Ascending aorta (tissue), 2 donors: ENCODE measurements at places on chromosomes 3 and 15. TPM values are rescaled to one million over a fixed set of nuclear protein-coding genes. Genes with fewer than 3 reads are reported as not detected.
A peak's percentile ranks its signal among the peaks of the same experiment; 100 is the strongest.

VEPH1 gene
- 2.2 TPM for total RNA-seq

DNA sequence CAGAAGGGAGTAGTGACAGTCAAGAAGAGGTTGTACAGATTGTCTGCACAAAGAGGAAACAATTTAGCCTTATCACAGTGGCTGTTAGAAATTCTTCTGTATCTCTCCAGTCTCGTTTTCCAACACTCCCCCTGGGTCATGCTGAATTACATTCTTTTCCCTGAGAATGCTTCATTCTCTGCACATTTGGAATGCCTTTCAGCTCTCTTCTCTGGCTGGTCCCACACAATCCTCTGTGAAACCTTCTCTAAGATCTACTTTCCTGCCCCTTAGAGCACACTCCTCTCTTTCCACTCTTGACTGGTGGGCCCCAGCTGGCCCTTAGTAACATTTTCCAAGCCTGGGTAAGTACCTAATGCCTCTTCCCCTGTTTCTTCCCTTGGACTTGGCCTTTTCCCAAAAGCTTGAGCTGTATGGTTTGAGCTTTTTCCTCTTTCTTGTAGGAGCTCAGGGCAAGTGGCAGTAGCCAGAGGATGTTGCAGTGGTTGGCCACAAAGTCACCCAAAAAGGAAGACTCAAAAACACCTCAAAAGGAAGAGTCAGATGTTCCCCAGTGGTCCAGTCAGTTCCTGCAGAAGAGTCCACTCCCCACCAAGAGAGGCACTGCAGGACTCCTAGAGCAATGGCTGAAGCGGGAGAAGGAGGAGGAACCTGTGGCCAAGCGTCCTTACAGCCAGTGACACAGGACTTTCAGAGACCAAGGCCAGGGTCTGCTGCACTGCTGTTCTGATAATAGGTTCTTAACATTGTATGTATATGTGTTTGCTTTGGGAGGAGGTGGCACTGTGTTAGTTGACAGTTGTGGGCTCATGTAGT, 25.7 kb downstream of the HMCES start:
- peak overlapping the region; percentile 90 for H3K27ac ChIP-seq
- no peak overlapping the region for H3K4me3 ChIP-seq
- peaks cover 29% of the 10 kb centered on the region for H3K36me3 ChIP-seq
- DNase-seq: no peak
- no peaks in the 10 kb centered on the region for H3K27me3 ChIP-seq

NR1I2 gene
- total RNA-seq: not detected

CAPN3 gene
- 7.1 TPM for total RNA-seq

DNA sequence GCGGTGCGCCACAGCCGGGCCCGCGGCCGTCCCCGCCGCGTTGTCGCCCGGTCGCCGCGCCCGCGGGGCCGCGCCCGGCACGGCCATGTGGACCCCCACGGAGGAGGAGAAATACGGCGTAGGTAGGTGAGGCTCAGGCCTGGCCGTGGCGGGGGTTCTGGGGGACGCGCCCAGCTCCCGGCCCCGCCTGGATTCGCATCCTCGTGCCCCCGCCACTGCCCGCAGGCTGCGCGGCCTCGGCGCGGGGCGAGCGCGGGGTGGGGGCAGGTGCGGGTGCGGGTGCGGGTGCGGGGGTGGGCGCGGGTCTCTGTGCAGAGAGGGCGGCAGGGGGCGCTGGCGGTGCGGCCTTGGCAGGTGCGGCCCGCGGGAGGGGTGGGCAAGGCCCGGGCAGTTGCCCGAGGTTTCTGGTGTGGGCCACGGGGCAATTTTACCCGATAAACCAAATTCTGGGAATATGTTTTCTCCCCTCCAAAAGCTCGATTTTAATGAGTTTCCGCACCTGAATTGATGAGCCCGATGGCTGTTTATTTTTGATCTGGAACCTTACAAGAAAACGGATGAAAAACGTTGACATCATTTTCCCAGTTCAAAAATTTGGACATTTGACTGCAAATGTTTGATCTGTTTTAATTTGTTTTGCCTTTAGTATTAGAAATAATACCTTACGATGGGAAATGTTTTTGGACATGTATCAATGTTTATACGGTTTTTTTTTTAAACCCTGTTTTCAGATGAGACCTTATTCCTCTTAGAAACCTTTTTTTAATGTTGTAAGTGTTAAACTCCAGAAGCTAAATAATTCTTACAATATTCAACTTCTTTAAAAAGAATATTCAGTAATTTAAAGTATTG, 678 bp downstream of the DOCK3 start:
- no peaks in the 10 kb centered on the region for H3K36me3 ChIP-seq
- no peaks in the 10 kb centered on the region for H3K4me1 ChIP-seq
- H3K27ac ChIP-seq: no peak overlapping the region
- no peak for DNase-seq

GRCh38 chr3:68874551-68875348, 57.6 kb downstream of the TAFA4 start:
- H3K27ac ChIP-seq: no peak overlapping the region
- no peaks in the 10 kb centered on the region for H3K36me3 ChIP-seq
- no peaks in the 10 kb centered on the region for H3K4me1 ChIP-seq
- no peak for DNase-seq
- H3K27me3 ChIP-seq: no peaks in the 10 kb centered on the region

- H3K4me1 ChIP-seq: no peaks in the 10 kb centered on the region
- H3K4me3 ChIP-seq: no peak overlapping the region
- DNase-seq: no peak
- H3K27ac ChIP-seq: no peak overlapping the region
- H3K36me3 ChIP-seq: no peaks in the 10 kb centered on the region
Measured at GRCh38 chr3:133888726-133889340, 6.8 kb downstream of the RAB6B start.

DNA sequence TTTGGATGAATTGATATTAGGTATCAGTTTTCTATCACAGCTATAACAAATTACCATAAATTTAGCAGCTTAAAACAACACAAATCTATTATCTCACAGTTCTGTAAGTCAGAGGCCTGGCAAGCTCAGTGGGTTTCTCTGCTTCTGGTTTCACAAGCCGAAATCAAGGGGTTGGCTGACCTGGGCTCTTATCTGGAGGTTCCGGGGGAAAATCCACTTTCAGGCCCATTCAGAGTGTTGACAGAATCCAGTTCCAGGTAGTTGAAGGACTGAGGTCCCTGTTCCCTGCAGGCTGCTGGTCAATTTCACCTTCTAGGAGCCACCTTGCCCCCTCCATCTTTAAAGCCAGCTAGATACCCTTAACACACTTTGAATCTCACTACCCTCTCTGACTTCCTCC, 11.1 kb upstream of the HHATL start:
- H3K4me3 ChIP-seq: no peak overlapping the region
- no peak overlapping the region for H3K27ac ChIP-seq
- DNase-seq: no peak
- H3K4me1 ChIP-seq: no peaks in the 10 kb centered on the region

GRCh38 chr3:110123946-110124345, 786.6 kb upstream of the DPPA4 start:
- no peaks in the 10 kb centered on the region for H3K36me3 ChIP-seq
- no peak overlapping the region for H3K27ac ChIP-seq
- no peaks in the 10 kb centered on the region for H3K4me1 ChIP-seq
- DNase-seq: no peak
- H3K27me3 ChIP-seq: no peaks in the 10 kb centered on the region

DNA sequence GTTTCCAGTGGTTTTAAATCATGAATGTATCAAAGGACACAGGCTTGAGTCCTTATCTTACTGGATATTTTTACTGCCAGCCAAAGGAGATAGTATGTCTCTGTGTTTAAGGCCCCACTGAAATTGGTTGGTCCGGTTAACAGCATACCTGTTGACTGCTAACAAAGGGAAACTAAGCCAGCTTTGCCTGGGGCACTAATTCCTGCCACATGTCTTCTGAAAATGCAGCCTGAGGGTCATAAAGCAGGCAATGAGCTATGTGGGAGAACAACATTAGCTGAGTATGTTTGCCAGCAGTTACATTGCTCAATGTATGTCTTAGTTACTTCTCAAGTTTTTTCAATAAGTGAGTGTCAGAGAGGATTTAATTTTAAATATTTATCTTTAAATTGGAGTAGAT, 12.4 kb downstream of the PLS1 start:
- H3K4me3 ChIP-seq: no peak overlapping the region
- H3K27me3 ChIP-seq: no peaks in the 10 kb centered on the region
- no peaks in the 10 kb centered on the region for H3K36me3 ChIP-seq
- H3K27ac ChIP-seq: no peak overlapping the region
- DNase-seq: no peak

CNTN6 gene
- not detected for total RNA-seq

WDR72 gene
- total RNA-seq: not detected

- H3K27me3 ChIP-seq: no peaks in the 10 kb centered on the region
- no peak overlapping the region for H3K27ac ChIP-seq
- H3K4me1 ChIP-seq: no peaks in the 10 kb centered on the region
Measured at GRCh38 chr15:68674975-68675374, 96.2 kb downstream of the CORO2B start.

DNA sequence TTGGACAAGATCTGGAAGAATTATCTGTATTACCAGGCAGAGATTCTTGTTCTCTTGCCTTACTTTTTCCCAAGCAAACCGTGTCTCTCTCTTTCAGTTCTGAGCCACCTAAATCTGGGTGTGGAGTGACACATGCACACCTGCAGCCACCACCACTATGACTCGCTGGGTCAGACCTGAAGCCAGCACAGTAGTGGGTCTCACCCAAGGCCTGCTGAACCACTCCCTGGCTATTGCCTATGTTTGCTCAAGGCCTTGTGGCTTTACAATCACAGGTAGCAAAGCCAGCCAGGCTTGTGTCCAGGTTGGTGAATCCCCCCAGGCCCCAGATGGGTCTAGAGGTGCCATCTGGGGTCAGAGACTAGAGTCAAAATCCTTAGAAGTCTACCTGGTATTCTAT, 28.7 kb upstream of the COPB2 start:
- H3K4me1 ChIP-seq: no peaks in the 10 kb centered on the region
- no peaks in the 10 kb centered on the region for H3K36me3 ChIP-seq
- no peak overlapping the region for H3K4me3 ChIP-seq
- DNase-seq: no peak

DNA sequence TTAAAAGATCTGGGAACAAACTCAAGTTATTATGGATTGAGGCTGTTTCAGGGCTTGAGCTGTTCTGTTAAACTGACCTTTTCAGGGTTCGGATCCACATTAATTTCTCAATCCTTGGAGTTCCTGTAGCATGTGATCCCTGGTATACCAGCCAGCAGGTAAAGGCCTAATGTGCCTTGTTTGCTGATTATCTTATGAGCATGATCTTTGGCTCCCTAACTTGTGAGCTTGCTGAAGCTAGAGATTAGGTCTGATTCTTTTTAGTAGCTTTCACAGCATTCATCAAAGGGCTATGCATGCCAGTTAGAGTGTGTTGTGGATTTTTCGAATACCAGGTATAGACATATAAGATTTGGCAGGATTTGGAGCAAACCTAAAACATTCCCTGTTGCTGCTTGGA, 10.3 kb downstream of the CORO2B start:
- H3K4me3 ChIP-seq: no peak overlapping the region
- DNase-seq: no peak
- H3K27me3 ChIP-seq: no peaks in the 10 kb centered on the region
- H3K36me3 ChIP-seq: no peaks in the 10 kb centered on the region
- peak overlapping the region; percentile 65 for H3K27ac ChIP-seq
- peaks cover 4% of the 10 kb centered on the region for H3K4me1 ChIP-seq

DNA sequence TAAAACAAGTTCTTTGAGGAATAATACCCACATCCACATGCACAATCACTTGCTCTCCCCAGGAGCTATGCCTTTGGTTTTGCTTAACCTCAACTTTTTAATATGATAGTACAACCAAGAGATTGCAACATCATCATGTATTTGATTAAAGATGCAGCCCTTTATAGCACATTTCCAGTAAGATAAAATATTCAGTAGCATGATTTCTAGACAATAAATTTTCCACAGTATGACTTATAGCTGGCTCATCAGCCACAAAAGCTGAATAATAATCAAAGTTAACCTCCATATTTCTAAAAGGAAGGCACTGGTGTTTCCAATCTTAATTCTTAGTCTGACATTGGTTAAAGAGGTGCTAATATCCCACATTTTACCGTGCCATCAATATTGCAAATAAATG, 622.5 kb downstream of the TBL1XR1 start:
- no peak overlapping the region for H3K4me3 ChIP-seq
- H3K27me3 ChIP-seq: no peaks in the 10 kb centered on the region
- no peak for DNase-seq
- H3K4me1 ChIP-seq: no peaks in the 10 kb centered on the region
- H3K36me3 ChIP-seq: no peaks in the 10 kb centered on the region
- H3K27ac ChIP-seq: no peak overlapping the region

IL5RA gene
- not detected for total RNA-seq

DNA sequence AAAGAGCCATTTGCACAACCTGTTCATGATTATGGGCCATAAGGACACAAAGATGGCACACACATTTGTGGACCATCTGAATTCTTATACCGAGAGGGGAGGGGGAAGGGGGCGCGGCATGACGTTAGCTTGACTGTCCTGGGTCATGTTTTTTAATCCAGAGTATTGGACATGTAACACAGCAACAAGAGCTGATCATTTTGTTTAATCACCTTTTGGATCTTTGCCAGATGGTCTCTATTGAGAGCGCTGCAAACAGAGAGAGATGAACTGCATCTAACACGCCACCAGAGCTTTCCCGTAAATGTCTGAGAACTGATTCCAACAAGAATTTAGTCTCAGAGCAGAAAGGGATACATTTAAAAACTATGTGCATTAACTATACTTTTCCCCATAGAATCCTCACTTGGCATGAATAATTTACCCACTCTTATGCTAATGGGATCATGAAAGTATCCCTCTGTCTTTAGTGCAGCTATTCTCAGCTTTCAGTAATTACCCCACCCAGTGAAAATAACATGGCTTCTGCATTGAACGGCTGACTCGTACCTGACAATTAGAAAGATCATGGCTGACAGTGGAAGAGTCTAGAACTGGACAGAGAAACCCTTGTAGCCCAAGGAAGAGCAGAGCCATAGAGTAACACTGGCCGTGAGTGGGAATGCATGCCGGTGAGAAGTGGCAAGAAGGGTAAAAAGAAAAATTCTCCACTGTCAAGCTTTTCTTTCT, 22.6 kb downstream of the MEIS2 start:
- H3K27ac ChIP-seq: no peak overlapping the region
- H3K27me3 ChIP-seq: no peaks in the 10 kb centered on the region
- H3K4me3 ChIP-seq: no peak overlapping the region
- H3K36me3 ChIP-seq: peaks cover 3% of the 10 kb centered on the region
- DNase-seq: no peak

DNA sequence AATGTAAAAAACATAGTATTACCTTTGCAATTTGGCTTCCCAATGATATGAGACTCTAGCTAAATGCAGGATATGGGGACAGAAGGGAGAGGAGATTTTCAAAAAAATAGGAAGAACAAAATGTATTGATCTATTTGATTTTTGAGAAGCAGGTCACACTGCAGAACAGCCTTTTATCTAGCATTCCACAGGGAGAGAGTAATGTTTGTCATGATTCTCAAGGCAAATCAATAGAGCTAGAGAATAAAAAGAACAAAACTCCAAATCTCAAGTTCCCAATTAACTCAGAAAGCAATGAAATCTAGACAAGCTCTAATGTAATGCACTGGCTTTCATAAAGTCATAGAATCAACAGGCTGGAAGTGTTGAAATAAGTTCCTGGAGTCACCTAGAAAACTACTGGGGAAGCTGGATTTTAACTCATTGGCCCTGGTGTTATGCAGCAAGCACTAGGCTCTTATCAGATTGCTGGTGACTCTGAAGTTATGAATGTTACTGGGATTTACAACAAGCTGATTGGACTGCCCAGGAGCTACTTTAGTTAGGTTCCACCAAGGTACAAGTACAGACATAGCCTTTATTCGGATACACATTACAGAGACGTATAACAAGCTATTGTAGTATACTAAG, 442.8 kb downstream of the FGF12 start:
- no peaks in the 10 kb centered on the region for H3K4me1 ChIP-seq
- no peak overlapping the region for H3K4me3 ChIP-seq
- no peak overlapping the region for H3K27ac ChIP-seq

XCR1 gene
- not detected for total RNA-seq

SMAD6 gene
- 140 TPM for total RNA-seq

MORC1 gene
- total RNA-seq: not detected
